ENCODE measurements at places on chromosomes 5 and 9.

GRCh38 chr5:139646912-139647505 lies 1.1 kb upstream of the CXXC5 start:
- no peak for DNase-seq

DNA sequence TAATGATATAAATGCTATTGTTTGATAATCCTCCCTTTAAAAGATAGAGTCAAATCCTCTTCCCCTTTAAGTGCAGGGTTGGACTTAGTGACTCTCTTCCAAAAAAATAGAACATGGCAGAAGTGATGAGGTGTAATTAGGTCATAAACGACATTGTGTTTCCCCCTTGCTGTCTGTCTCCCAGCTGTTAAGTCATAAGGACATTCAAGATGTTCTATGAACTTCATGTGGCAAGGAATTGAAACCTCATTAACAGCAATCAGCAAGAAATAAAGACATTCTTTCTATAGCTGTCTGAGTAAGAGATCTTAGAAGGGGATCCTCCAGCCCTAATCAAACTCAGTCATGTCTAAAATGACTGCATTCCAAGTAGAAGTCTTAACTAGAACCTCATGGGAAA lies 3.3 kb upstream of the SLC25A46 start:
- DNase-seq = no peak

- no peak for DNase-seq
Measured at GRCh38 chr5:37619353-37619752, 220.5 kb downstream of the GDNF start.

GRCh38 chr5:177494346-177495195 lies 2.8 kb downstream of the PDLIM7 start:
- DNase-seq = no peak

DNA sequence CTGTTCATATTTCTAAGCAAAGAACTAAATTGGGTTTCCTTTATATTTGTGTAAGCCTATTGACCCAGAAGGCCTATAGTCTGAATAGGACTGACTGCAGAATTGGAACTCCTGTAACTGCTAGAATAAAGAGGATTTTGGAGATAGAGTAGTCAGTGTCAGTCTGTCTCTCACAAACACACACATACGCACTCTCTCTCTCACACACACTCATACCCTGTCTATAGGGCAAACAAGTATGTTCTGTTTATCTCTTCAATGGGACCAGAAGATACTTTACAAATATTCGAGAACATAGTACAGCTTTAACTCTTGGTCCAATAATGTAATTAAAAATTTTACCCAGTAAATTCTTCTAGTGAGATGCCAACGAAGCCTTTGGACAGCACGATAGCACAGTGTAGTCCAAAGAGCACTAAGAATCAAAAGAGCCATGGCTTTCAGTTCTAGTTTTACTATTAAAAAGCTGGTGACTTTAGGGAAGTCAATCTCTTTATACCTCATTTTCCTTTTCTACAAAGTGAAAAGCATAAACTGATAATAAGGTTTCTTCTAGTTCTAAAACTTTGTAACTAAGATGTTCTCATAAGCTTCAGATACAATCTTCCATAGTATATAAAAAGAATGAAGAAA lies 19.3 kb downstream of the ABHD17B start:
- no peak for DNase-seq

GRCh38 chr5:78232163-78232562 lies 62.3 kb downstream of the AP3B1 start:
- DNase-seq = no peak

GRCh38 chr5:40486437-40487275 lies 193.1 kb upstream of the PTGER4 start:
- DNase-seq = peak; percentile 2

- no peak for DNase-seq
Measured at GRCh38 chr5:42507451-42508097, 84.3 kb downstream of the GHR start.

DNA sequence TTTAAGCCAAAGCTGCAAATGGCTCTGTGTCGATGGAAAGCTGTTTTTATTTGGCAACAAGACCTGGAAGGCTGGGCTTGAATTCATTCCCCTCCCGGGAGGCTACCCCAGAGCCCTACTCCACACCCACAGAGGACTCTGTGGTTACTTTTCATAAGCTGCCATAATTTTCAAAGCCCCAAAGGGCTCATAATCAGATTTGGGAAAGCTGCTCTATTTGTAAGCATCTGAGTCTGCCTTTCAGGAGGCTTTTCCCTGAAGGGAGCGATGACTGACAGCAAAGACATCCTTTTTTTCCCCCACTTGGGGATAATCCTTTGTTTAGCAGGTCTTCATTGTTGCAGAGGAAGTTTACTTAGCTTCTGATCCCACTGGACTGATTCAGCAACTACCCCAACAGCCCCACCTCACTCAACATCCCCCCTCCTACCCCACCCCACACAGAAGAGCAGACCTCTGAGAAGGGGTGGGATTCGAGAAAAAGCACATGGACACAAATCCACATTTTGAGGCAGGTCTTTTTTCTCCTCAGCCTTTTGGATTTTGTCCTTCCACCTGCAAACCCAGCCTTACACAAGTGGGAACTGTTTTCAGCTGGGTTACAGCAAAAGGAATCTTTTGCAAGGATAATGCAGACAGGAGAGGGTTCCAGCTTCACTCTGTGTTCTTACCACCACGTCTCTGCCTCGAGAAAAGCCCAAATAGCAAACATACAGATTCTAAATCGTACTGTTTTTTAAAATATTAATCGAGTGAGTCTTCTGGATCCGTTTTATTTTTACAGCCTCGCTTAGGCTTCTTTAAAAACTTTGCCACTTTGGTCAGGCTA lies 244.4 kb upstream of the TUT7 start:
- no peak for DNase-seq

DNA sequence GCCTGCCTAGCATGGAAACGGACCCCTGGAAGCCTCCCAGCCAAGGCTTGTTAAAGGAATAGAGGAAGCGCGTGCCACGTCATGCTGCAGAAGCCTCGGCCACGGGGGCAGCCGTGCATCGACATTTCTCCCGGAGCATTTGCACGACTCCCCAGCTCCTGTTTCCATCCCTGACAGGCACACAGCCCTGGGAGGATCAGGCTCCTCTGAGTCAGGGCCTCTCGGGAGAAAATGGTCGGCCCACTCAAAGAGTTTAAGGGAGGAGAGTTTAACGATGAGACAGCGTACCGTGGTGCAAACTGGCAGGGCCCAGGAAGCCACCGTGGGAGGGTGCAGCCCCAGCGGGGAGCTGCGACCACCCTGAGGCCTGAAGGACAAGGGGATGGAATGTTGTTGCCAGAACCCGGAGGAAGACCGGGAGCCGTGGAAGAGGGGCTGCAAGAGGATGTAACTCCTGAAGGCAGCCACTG lies 213.6 kb downstream of the PAX5 start:
- DNase-seq = no peak

GRCh38 chr5:158614951-158615350 lies 484.8 kb downstream of the EBF1 start:
- no peak for DNase-seq

GRCh38 chr5:154607746-154608145 lies 129.7 kb upstream of the HAND1 start:
- DNase-seq = no peak

DNA sequence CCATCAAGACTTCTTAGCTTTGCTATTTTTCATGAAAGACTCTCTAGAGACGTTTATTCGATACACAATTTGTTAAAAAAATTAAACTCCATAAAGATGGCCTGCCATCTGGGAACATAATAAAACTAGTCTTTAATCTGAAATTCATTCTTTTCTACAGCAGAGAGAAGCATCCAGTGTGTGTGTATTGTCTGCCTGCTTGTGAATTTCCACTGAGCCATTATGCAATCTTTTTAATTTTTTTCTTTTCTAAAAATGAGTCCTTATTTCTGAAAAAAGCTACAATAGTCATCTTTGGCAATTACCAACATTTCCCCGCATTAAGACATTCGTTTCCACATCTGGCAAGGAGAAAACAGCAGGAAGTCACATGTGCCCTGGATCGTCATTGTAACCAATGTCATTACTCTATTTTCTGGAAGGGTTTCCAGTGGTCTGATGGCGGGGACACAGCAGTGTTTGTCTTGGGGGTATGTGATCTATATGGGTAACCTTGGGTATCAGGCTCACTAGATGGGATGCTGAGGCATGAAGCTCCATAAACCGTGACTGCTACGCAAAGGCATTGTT lies 263.1 kb downstream of the MSX2 start:
- DNase-seq = no peak

GRCh38 chr5:15717001-15717400 lies 217.0 kb downstream of the FBXL7 start:
- no peak for DNase-seq

DNA sequence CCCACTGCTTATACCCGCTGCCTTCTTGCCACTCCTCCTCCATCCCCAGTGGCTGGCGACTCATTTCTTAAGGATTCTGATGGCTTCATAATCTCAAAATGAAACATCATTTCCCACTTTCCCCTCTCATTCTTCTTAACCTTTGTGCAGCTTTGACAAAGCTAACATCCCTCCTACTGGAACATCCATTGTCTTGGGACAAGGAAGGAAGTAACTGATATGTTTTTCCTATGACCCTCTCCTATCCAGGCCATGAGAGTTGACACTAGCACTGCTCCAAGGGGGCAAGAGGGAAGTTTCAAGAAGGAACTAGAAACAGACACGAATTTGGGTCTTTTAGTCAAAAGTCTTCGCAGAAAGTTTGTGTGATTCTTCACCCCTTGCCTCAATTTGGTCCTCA lies 71.7 kb upstream of the SNX2 start:
- no peak for DNase-seq

GRCh38 chr5:169832304-169832703 lies 148.0 kb downstream of the INSYN2B start:
- DNase-seq = no peak

- no peak for DNase-seq
Measured at GRCh38 chr5:1096838-1097237, 15.0 kb downstream of the SLC12A7 start.

- DNase-seq = peak; percentile 4
Measured at GRCh38 chr5:179762079-179762780, 29.6 kb downstream of the MAML1 start.

DNA sequence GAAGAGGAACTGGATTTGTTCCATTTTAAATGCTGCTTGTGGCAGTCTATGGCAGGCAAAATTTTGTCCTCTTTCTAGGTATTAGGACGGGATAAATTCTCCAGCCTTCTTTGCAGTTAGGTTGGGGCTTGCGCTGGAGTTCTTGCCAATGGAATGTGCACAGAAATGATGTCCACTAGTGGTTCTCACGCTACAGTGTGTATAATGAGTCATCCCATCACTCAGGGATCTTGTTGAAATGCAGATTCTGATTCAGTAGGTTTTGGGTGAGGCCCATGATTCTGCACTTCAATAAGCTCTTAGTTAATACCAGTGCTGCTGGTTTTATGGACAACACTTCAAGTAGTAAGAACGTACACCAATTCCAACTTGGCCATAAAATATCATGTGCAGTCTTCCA lies 317.6 kb upstream of the KLF4 start:
- DNase-seq = no peak

GRCh38 chr5:74294231-74294705 lies 346.3 kb downstream of the ENC1 start:
- DNase-seq = no peak

GRCh38 chr9:130666393-130667119 lies 2.2 kb downstream of the PRDM12 start:
- DNase-seq = no peak

DNA sequence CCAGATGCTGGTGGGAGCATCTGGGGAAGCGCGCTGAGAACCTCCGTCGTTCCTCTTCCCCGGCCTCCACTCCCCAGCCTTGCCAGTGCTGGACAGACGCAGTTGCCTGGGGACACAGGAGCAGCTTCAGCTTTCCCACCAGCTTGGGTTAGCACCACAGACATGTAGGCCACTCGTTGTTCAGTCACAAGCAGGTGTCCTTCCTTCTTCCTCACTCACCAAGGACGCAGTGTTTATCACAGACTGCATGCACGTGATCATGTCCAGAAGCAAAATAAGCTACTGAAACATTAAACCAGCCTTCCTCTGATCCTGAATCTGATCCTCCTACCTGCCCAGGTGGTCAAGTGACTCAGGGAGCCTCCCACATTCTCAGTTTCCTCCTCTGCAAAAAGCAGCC lies 232.9 kb downstream of the SYK start:
- DNase-seq = no peak

DNA sequence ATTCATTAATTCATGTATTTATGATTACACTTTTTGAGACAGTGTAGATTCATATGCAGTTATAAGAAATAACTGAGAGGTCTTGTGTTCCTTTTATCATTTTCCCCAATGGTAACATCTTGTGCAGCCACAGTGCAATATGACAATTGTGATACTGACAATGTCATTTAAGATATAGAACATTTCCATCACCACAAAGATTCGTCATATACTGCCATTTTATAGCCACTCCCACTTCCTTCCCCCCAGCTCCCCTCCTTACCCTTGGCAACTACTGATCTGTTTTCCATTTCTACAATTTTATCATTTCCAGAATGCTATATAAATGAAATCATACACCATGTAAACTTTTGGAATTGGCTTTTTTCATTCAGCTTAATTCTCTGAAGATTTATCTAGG lies 53.8 kb downstream of the NR2F1 start:
- DNase-seq = no peak

DNA sequence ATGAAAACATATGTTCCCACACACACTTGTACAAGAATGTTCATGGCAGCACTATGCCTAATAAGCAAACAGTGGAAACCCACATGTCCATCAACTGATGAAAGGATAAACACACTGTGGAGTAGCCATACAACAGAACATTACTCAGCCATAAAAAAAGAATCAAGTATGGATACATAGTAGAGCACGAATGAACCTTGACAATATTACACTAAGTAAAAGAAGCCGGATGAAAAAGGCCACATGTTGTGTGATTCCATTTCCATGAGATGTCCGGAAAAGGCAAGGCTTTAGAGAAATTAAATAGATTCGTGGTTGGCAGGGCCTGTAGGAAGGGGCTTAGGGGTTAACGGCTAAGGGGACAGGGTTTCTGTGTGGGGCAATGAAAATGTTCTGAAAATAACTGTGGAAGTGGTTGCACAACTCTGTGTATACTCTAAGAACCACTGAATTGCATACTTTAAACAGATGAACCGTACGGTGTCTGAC lies 51.4 kb downstream of the COL23A1 start:
- DNase-seq = no peak

- no peak for DNase-seq
Measured at GRCh38 chr5:75640395-75640794, 29.1 kb downstream of the ANKDD1B start.

DNA sequence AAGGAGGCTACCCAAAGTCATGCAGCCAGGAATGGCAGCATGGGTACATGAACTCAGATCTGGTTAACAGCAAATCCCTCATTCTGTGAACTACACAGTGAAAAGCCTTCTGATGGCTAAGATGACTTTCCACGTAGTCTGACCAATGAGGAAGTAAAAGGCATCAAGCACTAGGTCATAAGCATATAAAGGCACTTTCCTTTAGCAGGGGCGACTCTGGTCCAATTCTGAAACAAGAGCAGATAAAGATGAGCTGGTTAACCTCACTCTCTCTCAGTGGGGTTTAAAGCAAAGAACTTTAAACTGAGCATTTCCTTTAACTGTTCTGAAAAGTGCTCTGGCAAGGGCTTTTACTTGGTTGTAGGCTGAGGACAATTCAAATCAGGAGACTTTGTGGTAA lies 21.1 kb downstream of the PSMB7 start:
- DNase-seq = no peak
